ENCODE measurements at places on chromosomes 4 and X.

DNA sequence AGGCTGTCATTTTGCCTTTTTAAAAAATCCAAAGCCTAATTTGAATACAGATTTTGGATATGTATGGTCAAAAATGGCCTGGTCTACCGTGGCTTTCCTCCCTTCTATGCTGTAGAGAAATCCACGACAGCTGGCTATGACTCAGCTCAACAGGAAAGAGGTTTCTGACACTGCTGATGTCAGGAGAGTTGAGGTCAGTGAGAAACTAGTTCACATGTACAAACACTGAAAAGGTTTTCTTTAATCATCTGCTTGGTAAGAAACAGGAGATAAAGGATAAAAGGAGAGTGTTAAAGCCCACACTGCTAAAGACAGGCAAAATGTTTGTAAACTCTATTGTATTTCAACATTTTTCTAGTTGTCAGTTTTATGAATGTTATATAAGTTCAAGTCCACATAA is 113.9 kb downstream of the NYX start:
- DNase-seq: no peak

DNA sequence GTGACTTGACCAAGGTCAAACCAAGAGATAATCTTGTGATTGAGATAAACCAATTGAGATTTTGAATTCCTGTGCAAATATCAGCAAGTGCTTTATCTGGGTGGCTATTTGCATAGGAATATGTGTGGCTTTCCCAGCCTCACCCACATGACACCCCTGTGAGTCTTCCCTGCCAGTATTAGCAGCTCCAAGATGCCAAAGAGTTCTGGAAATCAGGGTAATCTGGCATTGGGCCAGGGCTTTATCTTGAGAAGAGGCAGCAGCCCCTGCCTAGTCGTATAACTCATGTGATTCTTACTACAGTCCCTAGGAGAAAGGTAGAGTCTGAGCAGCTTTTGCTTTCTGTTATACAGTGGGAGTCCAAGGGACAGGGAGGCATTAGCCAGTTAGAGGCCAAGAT is 87.7 kb downstream of the RLIM start:
- no peak for DNase-seq

- no peak for DNase-seq
Observed at GRCh38 chrX:150774798-150775568, 81.8 kb downstream of the MTMR1 start.

GRCh38 chrX:71935476-71935875 is 24.8 kb downstream of the NHSL2 start:
- no peak for DNase-seq

- no peak for DNase-seq
Observed at GRCh38 chrX:134718966-134719317, 60.7 kb upstream of the PLAC1 start.

GRCh38 chr4:171035909-171036308 is 777.3 kb upstream of the GALNTL6 start:
- DNase-seq: no peak

GRCh38 chr4:11348449-11349088 is 80.1 kb downstream of the HS3ST1 start:
- no peak for DNase-seq
